ENCODE measurements at places on chromosomes 6 and 20.

- no peak for DNase-seq
Observed at GRCh38 chr6:83258517-83258916, 65.4 kb downstream of the RWDD2A start.

GRCh38 chr20:11302436-11302835, 615.3 kb upstream of the BTBD3 start:
- no peak for DNase-seq

GRCh38 chr6:42933205-42933604, 3.9 kb downstream of the CNPY3 start:
- DNase-seq, result no peak

GRCh38 chr20:57069442-57069841, 197.0 kb downstream of the BMP7 start:
- DNase-seq, result no peak

GRCh38 chr6:14946753-14947152, 299.1 kb upstream of the JARID2 start:
- DNase-seq, result no peak

DNA sequence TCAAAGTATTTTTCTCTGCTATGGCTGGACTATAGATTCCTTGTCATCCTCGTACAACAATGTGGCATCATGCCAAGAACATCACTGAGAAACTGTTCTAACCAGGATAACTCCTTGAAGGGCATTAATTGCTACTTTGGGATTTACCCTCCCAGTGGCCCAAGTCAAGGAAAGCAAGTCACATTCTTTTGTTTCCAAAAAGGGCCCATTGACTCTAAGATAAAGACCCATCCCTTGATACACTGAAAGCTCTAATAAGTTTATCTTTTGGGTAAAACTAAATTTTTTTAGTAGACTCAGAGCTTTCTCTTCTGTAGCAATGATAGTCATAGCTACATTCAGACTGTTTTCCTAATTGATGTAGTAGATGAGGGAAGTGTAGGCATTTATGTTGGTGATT, at the start of gene OR2J3:
TSS of gene OR2J3 (plus strand) at position 301 of the 400 bp plus-strand sequence. CDS start 3,833 bp downstream, outside the sequence.
- no peak for DNase-seq

GRCh38 chr20:4942331-4942730, 59.0 kb downstream of the SLC23A2 start:
- no peak for DNase-seq

GRCh38 chr20:36845288-36845971, 30.5 kb upstream of the TLDC2 start:
- no peak for DNase-seq

DNA sequence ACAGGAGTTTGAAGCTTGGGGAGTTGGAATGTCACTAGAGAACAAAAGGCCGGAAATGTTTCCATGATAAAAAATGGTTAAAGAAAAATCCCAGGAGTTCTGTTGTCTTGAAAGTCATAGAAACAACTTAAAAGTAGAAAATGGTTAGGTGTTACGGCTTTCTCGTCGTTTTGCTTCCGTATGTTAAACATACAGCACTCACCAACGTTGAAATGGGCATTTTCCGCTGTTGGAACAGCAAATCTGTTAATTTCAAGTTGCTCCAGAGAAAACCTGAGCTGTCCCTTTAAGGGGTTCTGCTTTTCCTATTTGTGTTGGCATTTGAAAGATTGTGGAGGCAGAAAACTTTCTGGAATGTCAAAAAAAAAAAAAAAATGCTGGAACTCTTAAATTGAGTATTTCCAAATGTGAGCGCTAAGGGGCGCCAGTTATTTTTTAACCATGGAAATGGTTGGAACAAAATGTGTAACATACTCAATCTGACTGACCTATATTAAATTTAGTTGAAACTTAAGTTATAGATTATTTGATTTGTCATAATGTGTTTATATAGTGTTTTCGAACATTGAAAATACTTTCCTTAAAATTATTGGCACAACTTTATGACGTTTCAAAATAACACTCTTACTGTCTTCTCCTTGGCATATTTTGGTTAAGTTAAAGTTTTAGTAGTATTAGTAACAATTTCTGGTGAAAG, 2.2 kb downstream of the QKI start:
- peak; percentile 84 for DNase-seq

DNA sequence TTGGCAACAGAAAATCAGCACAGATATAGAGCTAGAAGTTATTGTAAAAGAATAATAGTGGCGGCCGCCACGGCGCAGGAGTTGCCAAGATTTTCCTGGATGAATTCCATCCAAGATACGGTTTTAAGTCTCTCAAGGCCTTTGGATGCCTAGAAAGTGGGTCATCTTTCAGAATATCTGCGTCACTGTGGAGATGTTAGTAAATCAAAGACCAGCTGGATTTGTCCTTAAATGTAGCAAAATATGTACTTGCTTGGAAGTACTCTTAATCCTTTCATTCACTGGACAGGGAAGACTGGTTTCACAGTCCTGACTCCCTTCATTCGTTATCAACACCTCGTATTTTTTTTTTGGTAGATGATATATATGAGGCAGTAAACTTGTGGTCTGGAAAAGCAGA, 83.0 kb downstream of the SLC22A3 start:
- peak; percentile 93 for DNase-seq

- no peak for DNase-seq
Observed at GRCh38 chr6:135226537-135226936, 45.4 kb downstream of the MYB start.

DNA sequence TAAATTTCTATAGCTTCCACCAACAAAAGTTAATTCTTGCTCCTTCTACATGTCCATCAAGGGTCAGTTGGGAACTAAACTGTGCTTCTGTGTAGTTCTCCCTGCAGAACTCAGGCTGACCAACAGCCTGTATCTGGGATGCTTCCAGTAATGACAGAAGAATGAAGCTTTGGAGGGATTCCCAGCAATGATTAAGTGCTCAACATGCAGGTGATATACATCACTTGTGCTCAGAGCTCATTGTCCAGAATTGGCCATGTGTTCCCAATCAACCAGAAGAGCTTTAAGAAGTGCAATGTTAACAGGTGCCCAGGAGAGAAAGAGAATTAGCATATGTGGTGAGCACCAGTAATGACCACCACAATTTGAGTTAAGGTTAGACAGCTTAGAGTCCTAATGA, 37.4 kb upstream of the SNRPB2 start:
- DNase-seq, result no peak

DNA sequence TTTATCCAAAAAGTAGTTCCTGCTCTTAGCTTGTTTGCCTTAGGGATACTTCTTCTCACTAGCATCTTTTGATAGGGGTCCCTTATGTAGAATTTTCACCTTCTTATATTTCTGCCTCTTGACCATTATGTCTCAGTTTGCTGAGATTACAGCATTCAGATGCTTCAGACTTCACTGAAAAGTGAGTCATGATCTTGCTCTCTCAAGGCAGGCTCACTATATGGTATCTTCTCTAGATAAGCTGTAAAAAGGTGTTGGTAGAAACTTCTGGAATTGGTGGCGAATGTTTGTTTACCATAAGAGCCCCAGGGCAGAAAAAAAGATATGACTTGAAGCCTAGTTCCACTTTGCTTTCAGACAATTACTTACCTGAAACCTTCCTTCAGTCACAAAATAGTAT, 19.7 kb downstream of the GTPBP2 start:
- no peak for DNase-seq

DNA sequence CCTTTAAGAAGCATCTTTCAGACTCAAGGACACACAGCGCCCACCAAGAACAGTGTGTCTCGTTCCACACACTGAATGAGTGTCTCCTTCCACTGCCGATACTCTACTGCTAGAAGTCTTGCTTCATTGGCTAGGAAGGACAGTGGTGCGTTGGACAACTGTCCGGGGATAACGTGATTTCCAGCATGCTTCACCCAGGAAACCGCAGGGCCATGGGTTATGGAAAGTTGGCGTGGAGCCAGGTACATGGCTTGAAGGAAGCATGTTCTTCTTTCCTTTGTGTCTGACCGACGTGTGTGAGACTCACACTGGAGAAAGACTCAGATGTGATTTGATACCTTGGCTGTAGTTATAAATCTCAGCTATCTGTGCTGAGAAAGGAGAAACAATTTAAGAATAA, 73.2 kb downstream of the SMOC2 start:
- peak; percentile 65 for DNase-seq

DNA sequence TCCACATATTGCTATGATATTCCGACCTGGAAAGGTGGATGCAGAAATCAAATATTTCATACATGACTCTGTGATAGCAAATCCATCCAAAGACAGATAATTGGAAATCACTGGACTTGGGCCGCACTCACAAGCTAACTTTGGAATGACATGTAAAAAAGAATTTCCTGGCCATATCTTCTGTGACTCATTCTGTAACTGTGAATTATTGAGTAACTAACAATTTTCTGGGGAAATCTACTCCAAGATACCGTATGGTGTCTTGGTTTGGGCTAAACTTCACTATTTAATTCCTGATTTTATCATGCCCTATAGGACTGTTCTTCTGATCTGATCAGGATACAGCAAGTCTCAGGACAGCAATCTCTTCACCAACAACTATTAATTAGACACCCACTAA, 92.7 kb upstream of the LY86 start:
- DNase-seq, result no peak

- no peak for DNase-seq
Observed at GRCh38 chr6:23354004-23354403, 772.0 kb upstream of the NRSN1 start.

DNA sequence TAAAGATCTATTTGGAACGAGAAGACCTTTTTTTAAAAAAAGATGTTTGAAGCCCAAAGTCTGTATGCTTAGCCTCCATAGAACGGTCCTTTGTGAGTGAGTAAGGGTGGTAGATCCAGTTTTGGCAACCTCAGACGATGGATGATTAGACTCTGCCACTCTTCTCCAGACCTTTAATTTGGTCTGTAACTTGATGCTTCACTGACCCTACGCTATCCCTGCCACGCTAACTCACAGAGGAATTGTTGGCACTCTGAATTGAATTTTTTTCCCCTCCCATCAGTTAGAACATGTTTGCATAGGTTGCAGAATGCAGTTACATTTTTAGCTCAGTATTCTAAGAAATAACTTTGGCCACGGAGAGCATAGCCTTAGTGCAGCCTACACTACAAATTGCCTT, 15.8 kb upstream of the DEK start:
- no peak for DNase-seq
